ENCODE measurements at places on chromosomes 2 and 18. TPM values are rescaled to one million over a fixed set of nuclear protein-coding genes. Genes with fewer than 3 reads are reported as not detected.

The SNRNP200 gene
- 49.4 TPM for total RNA-seq

The MEP1B gene
- total RNA-seq = 0.25 TPM

The FN1 gene
- total RNA-seq = 3,127 TPM

The PROM2 gene
- total RNA-seq = 0.44 TPM

The KLHL30 gene
- total RNA-seq = not detected

The STAT4 gene
- total RNA-seq = under 0.01 TPM

The UGP2 gene
- 42.3 TPM for total RNA-seq

The SLC19A3 gene
- total RNA-seq = not detected

The GNAL gene
- total RNA-seq = not detected

The MROH2A gene
- total RNA-seq = not detected

The PARD6G gene
- total RNA-seq = 25.0 TPM

The NPHP1 gene
- total RNA-seq = 1.9 TPM

The TRAF3IP1 gene
- 6.6 TPM for total RNA-seq

The ANTXR1 gene
- 1.1 TPM for total RNA-seq

The SCN2A gene
- total RNA-seq = under 0.01 TPM

The HAUS1 gene
- 31.4 TPM for total RNA-seq

The POTEF gene
- 0.25 TPM for total RNA-seq

The CNDP1 gene
- not detected for total RNA-seq

The KANSL1L gene
- 8.7 TPM for total RNA-seq

The GPR75 gene
- total RNA-seq = 3.5 TPM

The CHRNG gene
- not detected for total RNA-seq

The UPP2 gene
- total RNA-seq = not detected

The HMSD gene
- not detected for total RNA-seq

The TRIM54 gene
- 3.1 TPM for total RNA-seq

The TUBA3E gene
- not detected for total RNA-seq

The BOLL gene
- not detected for total RNA-seq

The ZNF892 gene
- total RNA-seq = 3.6 TPM

The AOX1 gene
- 2.7 TPM for total RNA-seq

The RGPD3 gene
- total RNA-seq = under 0.01 TPM

The NAT8 gene
- total RNA-seq = not detected

The SLC5A7 gene
- total RNA-seq = not detected

The TMEM247 gene
- not detected for total RNA-seq

The SERPINB4 gene
- not detected for total RNA-seq

The GNLY gene
- total RNA-seq = not detected

The HOXD9 gene
- total RNA-seq = 10.7 TPM

The PSD4 gene
- total RNA-seq = 0.49 TPM

The SLC9A4 gene
- total RNA-seq = under 0.01 TPM

The TSHZ1 gene
- 6.5 TPM for total RNA-seq

The CHRND gene
- total RNA-seq = not detected

The C1QL2 gene
- not detected for total RNA-seq

The PPP1R1C gene
- total RNA-seq = 0.25 TPM
